Stimulated activated CD8-positive, alpha-beta memory T cell treated with anti-CD3 and anti-CD28 coated beads, Interleukin-7, amount 100 ng/mL, for 24 hours (primary cell): ENCODE measurements at places on chromosomes 4 and X.

DNA sequence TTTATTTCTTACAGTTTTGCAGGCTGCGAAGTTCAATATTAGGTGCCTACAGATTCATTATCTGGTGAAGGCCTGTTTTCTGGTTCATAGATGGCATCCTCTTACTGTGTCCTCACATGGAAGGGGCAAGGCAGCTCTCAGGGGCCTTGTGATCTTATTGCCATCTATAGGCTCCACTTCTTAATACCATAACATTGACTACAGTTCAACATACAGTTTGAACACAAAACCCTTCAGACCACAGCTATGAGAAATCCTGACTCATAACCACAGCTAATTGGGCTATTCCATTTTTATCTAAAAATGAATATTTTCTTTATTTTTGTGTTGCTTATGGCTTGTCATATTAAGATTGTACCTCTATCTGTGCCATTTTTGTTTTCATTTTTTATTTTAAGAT, 72.3 kb downstream of the STAG2 start:
- DNase-seq: no peak

DNA sequence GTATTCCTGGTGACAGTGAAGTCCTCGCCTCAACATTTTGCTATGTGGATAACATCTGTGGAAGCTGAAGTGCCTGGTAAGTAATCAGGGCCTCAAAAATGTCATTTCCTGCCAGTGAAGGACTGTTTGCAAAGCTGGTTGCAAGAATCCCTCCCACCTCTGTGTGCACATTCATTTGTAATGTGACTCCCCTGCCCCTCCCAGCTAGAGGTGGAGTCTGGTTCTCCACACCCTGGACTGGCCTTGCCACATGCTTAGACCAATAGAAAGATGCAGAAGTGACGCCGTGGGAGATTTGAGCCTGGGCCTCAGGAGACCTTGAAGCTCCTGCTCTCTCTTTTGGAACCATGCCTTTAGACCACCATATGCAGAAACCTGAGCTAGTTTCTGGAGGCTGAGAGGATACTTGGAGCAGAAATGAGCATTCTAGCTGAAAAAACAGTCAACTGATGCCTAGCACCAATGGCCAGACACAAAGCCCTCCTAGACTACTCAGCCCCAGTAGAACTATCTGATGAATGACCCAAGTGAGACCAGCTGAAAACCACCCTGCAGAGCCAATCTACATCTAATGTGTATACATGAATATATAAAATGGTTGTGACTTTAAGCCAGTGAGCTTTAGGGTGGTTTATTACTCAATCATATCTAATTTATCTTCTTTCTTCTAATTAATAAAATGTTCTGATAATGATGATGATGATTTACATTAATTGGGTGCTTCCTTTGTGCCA, 47.8 kb upstream of the CRMP1 start:
- no peak for DNase-seq

GRCh38 chrX:140177821-140178220, 212.5 kb upstream of the CXorf66 start:
- DNase-seq: no peak

- DNase-seq: no peak
Observed at GRCh38 chrX:47751670-47752069, 85.0 kb upstream of the ZNF81 start.

GRCh38 chr4:147157860-147158701, 212.4 kb upstream of the TTC29 start:
- DNase-seq: no peak

DNA sequence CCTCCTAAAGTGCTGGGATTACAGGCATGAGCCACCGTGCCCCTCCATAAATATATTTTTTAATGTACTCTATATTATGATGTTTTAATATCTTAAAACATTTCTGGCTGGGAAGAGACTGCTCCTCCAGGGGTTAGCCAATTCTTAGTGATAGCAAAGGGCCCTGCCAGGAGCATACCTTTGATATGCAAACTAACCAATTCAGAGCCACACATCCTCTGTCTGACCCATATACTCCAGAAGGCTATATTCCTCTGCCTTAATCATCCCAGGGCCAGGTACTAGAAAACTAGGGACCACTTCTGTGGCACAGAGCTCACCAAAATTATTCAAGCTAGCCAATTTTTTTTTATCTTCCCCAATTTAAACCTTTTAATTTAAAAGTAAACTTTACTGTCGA, 43.6 kb upstream of the BEX4 start:
- no peak for DNase-seq

DNA sequence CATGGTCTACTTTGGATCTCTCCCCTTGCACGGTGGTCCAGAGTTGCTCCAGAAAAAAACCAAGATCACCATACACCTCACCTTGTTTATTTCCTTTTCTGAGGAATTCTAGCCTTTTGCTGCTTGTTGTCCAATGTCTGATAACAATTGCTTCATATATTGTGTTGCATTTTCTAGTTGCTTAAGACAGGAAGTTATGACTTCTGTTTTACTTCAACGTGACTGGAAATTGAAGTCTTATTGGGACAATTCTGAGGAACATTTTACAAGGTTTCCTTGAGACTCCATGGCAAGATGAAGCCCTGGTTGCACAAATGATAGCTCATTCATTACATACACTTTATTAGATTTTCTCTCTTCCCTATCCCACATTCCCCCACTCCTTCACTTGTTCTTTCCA, 5.2 kb downstream of the CXCL1 start:
- DNase-seq: no peak

GRCh38 chr4:81257021-81257420, 42.0 kb upstream of the PRKG2 start:
- DNase-seq: no peak

GRCh38 chr4:123783151-123783790, 386.7 kb downstream of the SPRY1 start:
- no peak for DNase-seq

DNA sequence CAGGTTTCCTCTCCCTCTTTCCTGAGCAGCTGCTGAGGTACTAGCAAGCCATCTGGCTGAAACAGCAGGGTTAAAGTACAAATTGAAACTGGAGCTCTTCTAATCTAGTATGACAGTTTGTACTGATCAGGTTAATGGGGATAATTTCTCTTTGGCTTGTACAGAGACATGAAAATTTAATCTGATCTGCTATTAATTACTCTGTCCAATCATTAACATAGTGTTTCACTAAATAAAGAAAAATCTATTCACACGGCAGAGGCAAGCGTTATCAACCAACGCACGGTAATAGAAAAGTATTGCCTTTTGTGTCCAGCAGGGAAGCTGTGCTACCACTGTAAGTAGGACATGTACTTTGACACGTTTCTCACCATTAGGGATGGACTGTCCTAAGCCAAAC, 71.1 kb downstream of the IGSF1 start:
- DNase-seq: no peak

- no peak for DNase-seq
Observed at GRCh38 chrX:53714580-53715345, 28.2 kb upstream of the HUWE1 start.

- no peak for DNase-seq
Observed at GRCh38 chrX:48978226-48978625, 6.6 kb upstream of the KCND1 start.

DNA sequence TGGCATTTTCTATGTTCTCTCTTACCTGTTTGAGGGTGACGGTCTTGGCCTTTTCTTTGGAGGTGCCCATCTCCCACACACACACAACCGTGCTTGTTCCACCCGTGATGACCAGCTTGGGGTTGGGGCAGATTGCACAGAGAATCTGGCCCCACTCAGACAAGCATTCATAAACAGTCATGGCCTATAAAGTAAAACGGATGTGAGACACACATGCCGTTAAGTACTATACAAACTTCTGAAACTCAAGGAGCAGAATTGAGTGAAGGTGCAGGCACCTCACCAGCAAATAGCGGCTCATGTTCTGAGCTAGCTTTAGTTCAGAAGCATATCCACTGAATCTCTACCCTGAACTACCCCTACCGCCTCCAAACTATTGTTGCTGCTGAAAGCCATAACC, 107.6 kb downstream of the CDS1 start:
- DNase-seq: no peak

- DNase-seq: no peak
Observed at GRCh38 chrX:53268173-53268572, 13.2 kb downstream of the IQSEC2 start.

DNA sequence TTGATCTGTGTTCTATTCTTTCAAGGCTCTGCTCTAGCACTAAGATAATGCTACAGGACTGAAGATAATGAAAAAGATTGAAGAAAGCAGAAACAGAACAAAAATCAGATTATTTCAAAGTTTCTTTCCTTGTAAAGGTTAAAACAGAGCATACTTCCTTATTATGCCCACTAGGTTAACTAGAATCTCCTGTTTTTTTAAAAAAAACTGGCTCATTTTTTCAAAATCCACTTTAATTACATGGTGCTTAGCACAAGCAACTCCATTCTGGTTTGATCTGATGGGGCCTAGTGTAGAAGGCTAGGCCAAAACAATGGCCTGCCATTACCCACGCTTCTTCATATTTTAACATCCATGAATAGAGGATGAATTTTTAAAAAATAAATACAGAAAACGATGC, 1.2 kb upstream of the UBA6 start:
- DNase-seq: no peak

DNA sequence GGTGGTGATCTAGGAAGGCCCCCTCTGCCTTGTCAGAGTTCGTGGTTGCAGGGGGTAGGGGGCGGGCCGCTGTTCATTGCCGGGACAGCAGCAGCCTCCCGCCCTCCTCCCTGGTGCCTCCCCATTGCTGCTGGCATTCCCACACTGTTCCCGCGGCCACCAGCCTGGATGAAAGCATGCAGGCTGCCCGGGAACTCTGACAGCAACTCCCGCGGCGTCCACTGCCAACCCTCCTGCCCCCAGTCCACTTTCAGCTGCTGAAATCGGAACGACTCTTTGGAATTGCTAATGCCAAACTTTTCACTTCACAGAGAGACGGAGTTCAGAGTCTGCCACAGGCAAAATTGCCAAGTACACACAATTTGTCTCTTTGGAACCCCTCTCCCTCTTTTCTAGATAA, 121.9 kb downstream of the BEND2 start:
- DNase-seq: no peak

GRCh38 chr4:40046311-40046980, 10.2 kb upstream of the N4BP2 start:
- DNase-seq: no peak

DNA sequence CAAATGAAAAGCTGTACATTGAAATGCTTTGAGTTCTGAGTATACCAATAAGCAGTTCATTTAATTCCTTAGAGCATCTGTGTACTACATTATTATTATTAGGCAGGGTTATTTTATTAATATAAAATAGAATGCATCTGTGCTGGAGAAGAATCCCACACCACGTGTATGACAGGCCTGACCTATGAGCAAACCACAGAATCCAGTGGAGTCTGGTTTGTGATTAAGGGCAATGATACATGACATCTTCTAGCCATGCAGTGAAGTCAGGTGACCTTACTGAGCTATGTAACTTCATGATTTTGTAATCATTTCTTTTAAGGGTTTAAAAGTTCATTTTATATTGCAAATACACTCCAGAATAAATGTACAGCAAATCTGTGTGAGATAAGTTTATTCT, 1165.0 kb upstream of the TENM3 start:
- DNase-seq: no peak

- DNase-seq: no peak
Observed at GRCh38 chr4:79872738-79873137, 200.3 kb downstream of the ANTXR2 start.

- DNase-seq: no peak
Observed at GRCh38 chr4:31192341-31192740, 472.2 kb downstream of the PCDH7 start.

GRCh38 chrX:13220916-13221315, 98.9 kb downstream of the ATXN3L start:
- no peak for DNase-seq

GRCh38 chr4:9988363-9988749, 32.9 kb downstream of the SLC2A9 start:
- no peak for DNase-seq

- DNase-seq: no peak
Observed at GRCh38 chrX:123513585-123514278, 219.1 kb downstream of the THOC2 start.

GRCh38 chr4:24688453-24688852, 104.1 kb upstream of the DHX15 start:
- no peak for DNase-seq

- DNase-seq: no peak
Observed at GRCh38 chr4:11426731-11427120, 2.0 kb downstream of the HS3ST1 start.

- DNase-seq: peak; percentile 13
Observed at GRCh38 chr4:169009286-169010124, 550 bp downstream of the CBR4 start.

DNA sequence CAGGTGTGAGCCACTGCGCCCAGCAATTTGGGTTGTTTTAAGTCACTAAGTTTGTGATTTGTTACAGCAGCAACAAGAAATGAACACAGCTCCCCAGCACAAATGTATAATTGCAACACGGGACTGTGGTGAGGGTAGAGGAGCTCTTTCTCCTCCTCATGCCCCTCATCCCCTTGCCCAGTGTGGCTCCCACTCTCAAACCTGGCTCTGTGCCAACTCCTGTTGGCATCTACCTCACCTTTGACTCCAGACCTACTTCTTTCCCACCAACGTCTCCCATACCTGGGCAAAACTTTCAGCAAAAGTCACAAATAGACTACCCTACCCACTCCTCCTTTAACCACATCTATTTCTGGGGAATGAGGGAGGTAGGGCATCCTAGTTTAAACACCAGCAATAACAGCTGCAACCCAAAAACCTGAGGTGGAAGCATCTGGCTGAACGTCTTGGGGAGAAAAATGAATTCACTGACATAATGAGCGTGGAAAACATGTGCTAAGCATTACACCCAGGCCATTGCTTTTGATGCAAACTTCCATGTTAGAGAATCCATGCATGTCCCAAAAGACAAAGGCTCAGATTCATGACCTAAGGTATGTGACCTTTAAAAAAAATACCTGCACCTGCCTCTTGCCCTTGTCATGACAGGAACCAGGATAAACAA, 19.2 kb downstream of the LNX1 start:
- no peak for DNase-seq

DNA sequence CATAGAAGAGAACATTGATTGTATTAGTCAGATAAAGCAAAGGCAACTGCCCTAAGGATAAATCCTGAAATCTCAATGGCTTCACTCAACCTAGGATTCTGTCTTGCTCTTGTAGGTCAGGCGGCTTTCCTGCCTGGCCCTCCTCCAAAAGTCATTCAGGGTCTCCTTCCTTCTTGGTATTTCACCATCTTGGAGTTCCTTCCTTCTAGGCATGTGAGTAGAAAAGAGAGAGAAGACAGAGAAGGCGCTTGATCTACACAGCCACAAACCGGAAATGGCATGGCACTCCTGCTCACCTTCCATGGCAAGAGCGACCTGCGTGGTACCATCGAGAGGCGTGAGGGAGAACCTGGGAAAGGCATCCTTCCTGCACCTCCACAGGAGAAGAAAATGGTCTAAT, 45.3 kb upstream of the HELT start:
- no peak for DNase-seq
